NCI-H2107 (cell line): ENCODE measurements at places on chromosomes 12 and 14.

DNA sequence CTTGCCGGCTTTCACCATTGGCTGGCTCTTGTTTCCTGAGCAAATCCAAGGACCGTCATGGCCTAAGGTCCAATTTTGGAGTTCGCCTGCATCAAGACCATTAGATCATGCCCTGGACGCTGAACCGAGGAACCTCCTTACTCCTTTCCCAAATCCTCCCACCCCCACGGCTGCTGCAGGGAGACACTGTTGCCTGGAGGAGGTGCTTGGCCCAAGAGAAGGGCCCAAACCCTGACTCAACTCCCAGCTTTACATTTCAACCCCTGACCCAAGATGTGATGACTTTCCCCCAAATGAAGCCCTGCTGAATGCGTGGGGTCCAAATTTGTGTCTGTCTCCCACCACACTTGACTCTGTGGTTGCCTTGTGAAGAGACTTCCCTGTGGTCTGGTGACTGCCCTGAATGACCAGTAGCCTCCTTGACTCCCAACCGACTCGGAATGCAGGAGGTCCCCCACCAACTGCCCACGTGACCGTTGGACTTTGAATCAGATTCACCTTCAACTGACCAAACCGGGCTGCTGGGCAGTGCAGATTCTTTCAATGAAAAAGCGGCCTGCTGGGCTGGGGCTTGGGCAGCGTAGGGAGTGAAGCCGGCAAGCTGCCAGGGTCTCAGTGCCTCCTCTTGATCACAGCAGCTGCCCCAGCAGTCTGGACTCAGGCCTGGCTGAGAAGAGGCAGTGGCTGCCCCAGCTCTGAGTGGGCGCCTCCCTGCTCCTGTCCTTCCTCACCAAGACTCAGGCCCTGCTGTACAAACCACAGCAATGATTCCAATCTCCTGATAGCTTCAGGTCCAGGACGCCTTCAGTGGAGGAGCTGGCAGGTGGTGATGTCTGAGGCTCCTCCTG lies 46.7 kb upstream of the OASL start:
- DNase-seq, result no peak

GRCh38 chr12:54890339-54890738 lies 36.0 kb downstream of the MUCL1 start:
- DNase-seq, result no peak

GRCh38 chr12:51051787-51052186 lies 3.7 kb downstream of the LETMD1 start:
- DNase-seq, result no peak

DNA sequence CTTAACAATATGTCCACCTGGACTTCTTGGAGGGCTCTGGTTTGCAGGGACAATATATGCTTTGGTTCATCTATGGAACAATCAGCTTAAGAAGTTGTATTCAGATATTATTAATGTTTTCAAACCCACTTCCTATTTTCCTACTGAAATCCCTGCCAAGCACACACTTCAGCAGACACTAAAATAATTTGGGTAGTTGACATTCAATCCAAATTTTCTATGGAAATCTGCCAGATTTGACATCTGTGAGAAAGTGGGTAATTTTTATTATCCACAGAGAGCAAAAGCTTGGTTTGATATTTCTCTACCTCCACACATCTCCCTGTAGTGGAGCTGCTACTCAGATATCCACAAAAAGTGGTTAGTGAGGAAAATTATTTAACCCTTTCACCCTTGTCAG lies 378.8 kb upstream of the SOX5 start:
- DNase-seq, result no peak

DNA sequence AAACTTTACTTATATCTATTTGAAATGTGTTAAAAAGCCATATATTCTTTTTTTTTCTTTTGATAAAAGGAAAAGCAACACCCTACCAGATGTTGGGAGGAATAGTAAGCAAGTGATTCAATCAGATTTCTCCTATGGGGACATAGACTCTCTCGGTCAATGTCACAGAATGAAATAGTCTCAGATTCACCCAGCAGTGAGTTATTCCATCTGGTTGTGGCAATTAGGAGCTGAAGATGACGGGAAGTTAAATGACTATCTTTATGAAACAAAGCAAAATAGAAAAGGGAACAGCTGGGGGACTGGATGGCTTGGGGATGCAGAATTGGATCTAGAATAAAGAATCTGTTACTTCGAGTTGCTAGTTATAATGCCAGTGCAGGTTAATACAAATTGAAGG lies 857.0 kb downstream of the NRXN3 start:
- no peak for DNase-seq

DNA sequence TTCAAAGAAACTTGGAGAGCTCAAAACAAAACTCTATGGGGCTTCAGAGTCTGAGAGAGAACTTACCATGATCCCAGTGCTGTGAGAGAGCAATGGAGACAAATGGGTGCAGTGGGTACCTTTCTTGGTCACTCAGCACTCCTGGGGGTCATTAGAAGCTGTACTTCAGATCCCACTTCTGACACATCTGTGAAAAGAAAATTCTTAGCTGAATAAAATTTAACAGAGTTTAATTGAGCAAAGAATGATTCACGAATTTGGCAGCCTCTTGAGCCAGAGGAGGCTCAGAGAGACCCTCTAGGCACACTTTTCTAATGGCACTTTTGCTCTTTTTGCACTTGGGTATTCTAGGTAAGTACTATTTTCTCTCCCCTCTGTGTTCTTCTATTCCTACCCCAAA lies 96.8 kb upstream of the SYT10 start:
- no peak for DNase-seq
